ENCODE measurements at places on chromosomes 6 and 20. TPM values are rescaled to one million over a fixed set of nuclear protein-coding genes. Genes with fewer than 3 reads are reported as not detected.

GRCh38 chr6:105458551-105458950 lies 55.7 kb upstream of the PREP start:
- DNase-seq: no peak

MAS1 gene
- not detected for total RNA-seq

GRM1 gene
- total RNA-seq: not detected

PLG gene
- total RNA-seq: not detected

C6orf52 gene
- 5.0 TPM for total RNA-seq

DBNDD2 gene
- total RNA-seq: 13.0 TPM

All from MCF 10A (cell line).